ENCODE measurements at places on chromosomes 12 and 14. TPM values are rescaled to one million over a fixed set of nuclear protein-coding genes. Genes with fewer than 3 reads are reported as not detected.

OR2AP1 gene
- polyA plus RNA-seq = not detected

POTEG gene
- polyA plus RNA-seq = not detected

DDX24 gene
- polyA plus RNA-seq = 197 TPM

SPX gene
- 14.7 TPM for polyA plus RNA-seq

CELA1 gene
- polyA plus RNA-seq = not detected

HAL gene
- polyA plus RNA-seq = 0.46 TPM

CCDC38 gene
- polyA plus RNA-seq = 0.35 TPM

ANG gene
- 3.8 TPM for polyA plus RNA-seq

BEGAIN gene
- polyA plus RNA-seq = 1.2 TPM

AMN1 gene
- 24.0 TPM for polyA plus RNA-seq

- DNase-seq = no peak
These were observed 5.5 kb downstream of the KRT80 start for GRCh38 chr12:52186118-52186840.

GRCh38 chr12:48351022-48351708 is 446 bp upstream of the ZNF641 start:
- DNase-seq = peak; percentile 46

DNA sequence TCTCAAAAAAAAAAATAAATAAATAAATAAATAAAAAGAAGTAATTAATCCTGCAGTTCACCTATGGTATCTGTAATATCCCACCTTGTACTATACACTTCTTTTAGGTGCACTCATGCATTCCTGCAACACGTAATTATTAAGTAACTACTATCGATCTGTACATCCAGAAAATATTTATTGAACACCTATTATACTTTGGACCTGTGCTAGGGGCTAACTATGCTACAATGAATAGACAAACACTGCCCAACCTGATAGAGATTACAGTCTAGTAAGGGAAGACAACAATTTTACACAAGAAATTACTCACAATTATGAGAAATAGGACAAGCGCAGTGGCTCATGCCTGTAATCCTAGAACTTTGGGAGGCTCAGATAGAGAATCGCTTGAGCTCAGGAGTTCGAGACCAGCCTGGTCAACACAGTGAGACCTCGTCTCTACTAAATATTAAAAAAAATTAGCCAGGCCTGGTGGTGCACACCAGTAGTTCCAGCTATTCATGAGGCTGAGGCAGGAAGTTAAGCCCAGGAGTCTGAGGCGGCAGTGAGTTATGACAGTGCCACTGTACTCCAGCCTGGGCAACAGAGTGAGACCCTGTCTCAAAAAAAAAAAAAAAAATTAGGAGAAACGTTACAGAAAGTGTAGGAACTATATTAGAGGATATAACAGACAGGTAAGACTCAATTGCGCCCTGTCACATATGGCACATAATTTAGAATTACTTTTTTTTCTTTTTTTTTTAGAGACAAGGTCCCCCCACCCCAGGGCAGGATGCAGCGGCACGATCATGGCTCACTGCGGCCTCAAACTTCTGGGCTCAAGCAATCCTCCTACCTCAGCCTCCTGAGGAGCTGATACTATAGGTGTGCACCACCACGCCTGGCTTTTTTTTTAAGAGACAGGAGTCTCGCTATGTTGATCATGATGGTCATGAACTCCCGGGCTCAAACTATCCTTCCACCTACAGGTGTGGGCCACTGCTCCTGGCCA is 1.2 kb downstream of the NRDE2 start:
- DNase-seq = no peak

GRCh38 chr12:108046135-108046534 is 83.0 kb upstream of the WSCD2 start:
- no peak for DNase-seq

- no peak for DNase-seq
These were observed 15.4 kb downstream of the BHLHE41 start for GRCh38 chr12:26109343-26109881.

GRCh38 chr12:80821513-80822000 is 104.8 kb downstream of the MYF5 start:
- DNase-seq = no peak

- DNase-seq = no peak
These were observed 20.8 kb downstream of the FAM222A start for GRCh38 chr12:109734219-109735000.

DNA sequence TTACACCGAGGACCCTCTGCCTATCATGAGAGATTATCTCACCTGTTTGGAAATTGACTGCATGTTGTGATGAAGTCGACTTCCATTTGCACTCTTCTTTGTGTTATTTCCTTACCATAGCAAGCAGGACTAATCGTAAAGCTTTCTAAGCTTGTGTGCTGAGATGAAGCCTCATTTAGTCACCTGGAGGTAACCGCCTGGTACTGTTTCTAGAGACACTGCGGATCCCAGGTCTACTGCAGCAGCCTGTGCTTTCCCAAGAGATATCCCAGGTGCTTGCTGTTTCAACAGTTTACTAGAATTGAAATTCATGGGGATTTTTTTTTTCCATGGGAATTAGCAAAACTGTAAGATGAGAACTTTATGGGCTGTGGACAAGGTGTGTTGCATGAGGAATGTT is 131.8 kb downstream of the PTPRR start:
- no peak for DNase-seq

DNA sequence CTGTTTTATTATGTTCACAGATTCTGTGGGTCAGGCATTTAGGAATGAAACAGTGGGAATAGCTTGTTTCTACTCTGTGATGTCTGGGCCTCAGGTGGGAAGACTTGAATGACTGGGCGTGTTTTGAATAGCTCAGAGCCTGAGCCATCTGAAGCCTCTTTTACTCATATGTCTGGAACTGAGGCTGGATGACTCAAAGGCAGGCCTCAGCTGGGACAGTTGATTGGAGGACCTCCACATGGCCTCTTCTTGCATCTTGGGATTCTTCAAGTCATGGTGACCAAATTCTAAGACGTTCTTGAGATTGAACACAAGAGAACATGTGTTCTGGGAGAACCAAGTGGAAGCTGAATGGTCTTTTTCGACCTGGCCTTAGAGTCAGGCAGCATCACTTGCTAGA is 45.8 kb upstream of the TBX3 start:
- no peak for DNase-seq

DNA sequence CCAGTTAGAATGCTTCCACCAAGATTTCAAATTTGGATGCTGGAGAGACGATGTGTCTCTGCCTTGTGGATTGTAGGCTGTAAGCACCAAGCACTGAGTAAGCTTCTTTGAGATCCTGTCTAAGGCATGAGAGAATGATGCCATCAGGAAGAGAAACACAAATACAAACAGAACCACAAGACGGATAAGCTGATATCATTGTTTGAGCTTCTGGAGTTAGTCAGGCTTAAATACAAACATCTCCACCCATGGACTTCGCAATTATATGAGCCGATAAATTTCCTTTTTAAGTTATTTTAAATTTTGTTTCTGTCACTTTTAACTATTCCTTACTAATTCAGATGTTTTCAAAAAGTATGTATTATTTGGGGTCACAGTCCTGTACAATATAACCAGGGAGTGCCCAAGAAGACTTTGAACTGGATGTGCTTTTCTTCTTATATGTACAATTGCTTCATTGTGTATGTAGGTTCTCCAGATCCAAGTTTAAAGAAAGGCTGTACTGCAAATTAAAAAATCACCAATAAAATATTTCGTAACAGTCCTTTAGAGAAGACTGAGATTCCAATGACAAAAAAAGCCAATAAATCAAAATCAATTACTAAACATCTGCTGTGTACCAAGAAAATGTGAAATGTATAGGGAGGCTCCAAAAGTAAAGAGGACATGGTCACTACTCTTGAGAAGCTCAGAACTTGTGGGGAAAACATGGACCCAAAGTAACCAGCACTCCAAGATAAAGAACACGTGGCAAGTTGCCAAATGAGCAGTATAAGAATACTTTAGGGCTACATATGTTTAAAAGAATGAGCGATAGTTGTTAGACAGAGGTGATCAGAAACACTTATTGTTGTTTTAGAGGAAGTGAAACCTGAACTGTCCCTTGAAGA is 274.1 kb downstream of the ADAMTS20 start:
- no peak for DNase-seq

DNA sequence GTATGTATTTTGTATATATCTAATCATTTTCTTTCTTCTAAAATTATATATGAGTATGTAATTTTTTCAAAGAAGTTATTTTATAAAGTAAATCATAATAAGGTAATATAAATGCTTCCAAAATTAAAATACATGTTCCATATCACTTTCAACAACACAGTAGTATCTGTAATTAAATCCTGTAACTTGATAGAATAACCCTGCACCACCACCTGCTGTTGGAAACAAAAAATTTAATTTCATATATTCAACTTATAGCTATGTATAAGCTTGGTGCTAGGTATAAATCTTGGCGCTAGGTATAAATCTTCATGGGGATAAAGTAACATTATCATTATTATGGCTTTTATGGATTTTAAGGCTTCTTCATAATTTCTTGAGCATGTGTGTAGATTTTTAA is 149.7 kb upstream of the DCN start:
- no peak for DNase-seq

DNA sequence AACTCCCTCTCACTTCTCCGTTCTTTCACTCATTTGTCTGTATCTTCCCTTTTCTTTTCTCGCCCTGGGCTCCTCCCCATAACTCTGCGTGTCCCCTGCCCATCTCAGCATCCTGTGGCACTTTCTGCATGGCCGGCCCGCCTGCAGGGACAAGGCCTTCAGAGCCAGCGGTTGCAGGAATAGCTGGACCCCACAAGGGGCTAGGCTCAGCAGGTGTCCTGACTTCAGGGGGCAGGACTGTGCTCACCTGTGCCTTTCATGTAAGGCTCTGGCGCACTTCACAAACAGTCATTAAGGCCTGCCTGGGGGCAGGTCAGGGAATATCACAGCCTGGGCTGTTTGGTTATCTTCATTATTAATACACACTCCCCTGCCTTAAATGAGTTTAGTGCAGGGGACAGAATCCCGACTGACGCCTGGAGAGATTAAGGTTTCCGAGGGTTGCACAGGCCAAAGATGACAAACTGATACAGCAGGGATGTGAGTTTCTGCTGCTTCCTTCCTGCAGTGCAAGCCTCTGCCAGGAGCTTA is 768.8 kb upstream of the TBX3 start:
- no peak for DNase-seq

DNA sequence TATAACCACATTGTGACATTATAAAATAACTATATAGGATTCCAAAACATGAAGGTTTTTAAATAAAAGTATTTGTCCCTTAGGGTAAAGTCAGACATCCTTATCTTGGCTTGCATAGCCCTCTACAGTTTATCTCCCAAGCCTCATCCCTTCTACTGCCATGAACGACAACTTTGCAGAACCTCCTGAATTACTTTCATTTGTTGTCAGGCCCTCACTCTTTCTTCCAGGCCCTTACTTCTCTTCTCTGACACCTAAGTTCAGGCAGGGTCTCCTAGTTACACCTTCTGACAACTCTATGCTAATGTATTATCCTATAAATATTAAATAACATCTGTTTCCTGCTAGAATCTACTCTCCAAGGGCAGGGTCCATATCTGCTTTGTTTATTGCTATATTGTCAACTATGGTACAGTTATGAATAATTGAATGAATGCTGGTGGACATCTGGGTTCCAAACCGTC is 115.7 kb upstream of the MDM1 start:
- DNase-seq = no peak

DNA sequence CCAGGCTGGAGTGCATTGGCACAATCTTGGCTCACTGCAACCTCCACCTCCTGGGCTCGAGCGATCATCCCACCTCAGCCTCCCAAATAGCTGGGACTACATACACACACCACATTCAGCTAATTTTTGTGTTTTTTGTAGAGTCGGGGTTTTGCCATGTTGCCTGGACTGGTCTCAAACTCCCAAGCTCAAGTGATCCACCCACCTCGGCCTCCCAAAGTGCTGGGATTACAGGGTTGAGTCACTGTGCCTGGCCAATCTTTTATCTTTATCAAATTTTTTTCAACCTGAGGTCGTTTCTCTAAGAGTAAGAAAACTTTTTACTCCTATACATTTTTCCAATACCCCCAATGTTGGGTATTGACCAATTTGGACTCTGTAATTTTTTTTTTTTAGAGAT is 40.0 kb upstream of the NAP1L1 start:
- DNase-seq = no peak

DNA sequence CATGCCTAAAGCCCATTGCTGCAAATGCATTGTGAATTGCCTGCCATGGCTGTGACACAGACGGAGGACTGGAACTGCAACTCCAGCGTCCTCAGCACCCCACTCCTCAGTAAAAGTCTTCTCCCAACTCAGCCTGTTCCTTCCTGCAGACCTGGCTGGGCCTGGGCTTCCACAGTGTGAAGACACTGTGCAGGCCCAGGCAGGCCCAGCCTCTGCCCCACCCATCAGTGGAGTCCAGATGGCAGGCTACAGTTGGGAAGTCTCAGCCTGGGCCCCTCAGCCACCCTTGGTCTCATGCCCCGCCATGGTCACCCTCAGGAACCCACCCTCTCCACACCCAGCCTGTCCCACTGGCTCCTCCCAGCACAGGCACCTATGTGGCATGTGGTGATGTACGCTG is 22.0 kb downstream of the VSX2 start:
- DNase-seq = no peak

DNA sequence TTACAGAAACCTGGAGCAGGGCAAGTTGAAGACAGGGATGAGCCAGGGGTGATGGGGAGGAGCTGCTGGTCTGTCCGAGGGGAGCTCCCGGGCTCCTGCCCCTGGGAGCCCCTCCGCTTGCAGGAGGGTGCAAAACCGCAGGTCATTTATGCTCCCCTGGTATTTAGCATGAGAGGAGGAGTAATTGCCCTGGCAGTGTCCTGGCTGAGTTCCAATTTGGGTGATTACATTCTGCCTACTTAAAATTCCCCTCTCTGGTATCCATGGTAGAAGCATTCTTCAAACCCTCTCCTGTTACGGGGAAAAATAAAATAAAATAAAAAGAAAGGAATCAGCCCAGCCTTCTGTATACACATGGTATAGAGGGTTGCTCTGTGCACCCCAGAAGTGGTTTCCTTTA is 61.7 kb upstream of the VRK1 start:
- DNase-seq = no peak

GRCh38 chr12:108117163-108117849 is 11.8 kb upstream of the WSCD2 start:
- DNase-seq = no peak
